ENCODE measurements at places on chromosomes 4 and X.

DNA sequence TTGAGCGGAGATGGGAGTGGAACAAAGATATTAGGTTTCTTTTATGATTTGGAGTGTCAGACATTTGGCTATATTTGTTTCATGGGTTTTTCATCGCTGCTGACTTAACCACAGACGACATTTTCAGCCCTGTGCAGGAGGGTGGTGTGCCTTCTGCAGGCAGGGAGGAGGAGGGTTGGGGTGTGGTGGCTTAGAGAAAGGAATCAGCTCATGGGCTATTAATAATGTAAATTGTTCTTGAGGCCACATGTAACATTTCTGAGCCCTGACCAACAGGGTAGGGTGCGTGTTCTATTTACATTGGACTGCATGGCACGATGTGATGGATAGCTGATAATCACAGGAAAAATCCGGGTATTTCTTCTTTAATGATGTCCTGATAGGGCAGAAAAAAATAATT lies 67.6 kb downstream of the POLA1 start:
- no peak for DNase-seq

- DNase-seq, result no peak
Measured at GRCh38 chr4:26086621-26087441, 172.8 kb downstream of the SMIM20 start.

DNA sequence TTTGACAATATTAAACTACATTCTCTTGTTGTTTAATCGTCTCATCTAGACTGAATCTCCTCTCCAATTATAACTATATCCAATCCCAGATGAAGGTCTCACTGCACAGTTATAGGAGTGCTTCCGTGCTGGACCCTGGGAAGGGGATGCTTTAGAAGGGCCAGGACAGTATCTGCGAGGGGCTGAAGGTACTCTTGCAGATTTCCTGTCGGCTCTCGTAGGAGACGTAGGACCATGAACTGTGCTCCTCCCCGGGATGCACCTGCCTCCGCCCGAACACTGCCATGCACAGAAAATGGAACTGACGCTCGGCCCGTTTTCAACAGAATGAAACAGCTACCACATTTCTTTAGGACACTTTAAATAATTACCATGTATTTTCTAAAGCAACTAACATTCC lies 39.4 kb downstream of the FAT1 start:
- no peak for DNase-seq

GRCh38 chr4:123555233-123555806 lies 158.7 kb downstream of the SPRY1 start:
- peak; percentile 93 for DNase-seq

- no peak for DNase-seq
Measured at GRCh38 chrX:29852767-29853166, 362.6 kb upstream of the MAGEB2 start.

- no peak for DNase-seq
Measured at GRCh38 chr4:1604181-1604705, 79.9 kb downstream of the FAM53A start.

GRCh38 chrX:50609796-50610195 lies 139.2 kb upstream of the DGKK start:
- DNase-seq, result peak; percentile 65

GRCh38 chrX:54745676-54746075 lies 52.4 kb downstream of the ITIH6 start:
- no peak for DNase-seq

DNA sequence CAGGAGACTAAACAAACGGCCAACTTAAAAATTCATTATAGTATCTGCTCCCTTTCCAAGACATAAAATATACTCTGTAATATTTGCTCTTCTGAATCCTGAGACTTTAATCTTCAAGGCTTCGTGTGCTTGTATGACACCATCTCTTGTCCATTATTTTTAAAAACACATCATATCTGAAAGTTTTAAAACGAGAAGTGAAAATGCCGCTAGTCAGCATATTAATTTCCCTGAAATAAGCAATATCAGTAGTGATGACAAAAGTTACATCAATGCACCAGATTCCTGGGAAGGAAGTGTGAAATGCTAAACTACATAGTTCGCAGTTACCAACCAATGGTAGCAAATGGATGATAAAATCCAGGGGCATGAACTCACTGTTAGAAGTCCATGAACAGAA lies 66.8 kb upstream of the EXOC1L start:
- no peak for DNase-seq

- no peak for DNase-seq
Measured at GRCh38 chr4:84727491-84727890, 144.6 kb downstream of the CDS1 start.

GRCh38 chr4:38209654-38210053 lies 249.5 kb downstream of the PTTG2 start:
- no peak for DNase-seq

- peak; percentile 93 for DNase-seq
Measured at GRCh38 chr4:76179398-76180318, 31.5 kb upstream of the NUP54 start.

GRCh38 chr4:147864607-147865006 lies 132.7 kb downstream of the ARHGAP10 start:
- DNase-seq, result no peak

DNA sequence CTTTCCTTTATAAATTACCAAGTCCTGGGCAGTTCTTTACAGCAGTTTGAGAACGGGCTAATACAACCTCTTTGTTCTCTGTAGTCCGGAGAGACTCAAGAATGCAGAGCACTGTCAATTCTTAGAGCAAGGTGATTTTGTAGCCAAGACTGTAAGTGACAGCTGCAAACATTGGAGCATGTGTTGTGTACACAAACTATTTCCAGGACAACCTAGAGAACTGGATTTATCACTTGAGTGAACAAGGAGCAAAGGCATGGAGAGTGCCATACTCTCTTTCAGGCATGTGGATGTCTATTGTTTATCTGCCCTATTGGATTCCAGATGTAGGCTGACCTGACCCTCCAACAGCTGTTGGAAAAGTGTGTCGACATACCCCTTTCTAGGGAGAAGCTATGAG lies 153.9 kb downstream of the SPANXN3 start:
- no peak for DNase-seq

Measured in dermis blood vessel endothelial cell (primary cell).